Left ventricle myocardium superior (tissue), 1 donor: ENCODE measurements at places on chromosomes 3 and 15.

GRCh38 chr3:45171283-45171682, 25.1 kb upstream of the CDCP1 start:
- no peak for DNase-seq

- no peak for DNase-seq
Measured at GRCh38 chr3:88616413-88616812, 466.7 kb downstream of the C3orf38 start.

- DNase-seq = no peak
Measured at GRCh38 chr3:125112981-125113380, 57.2 kb upstream of the HEG1 start.

GRCh38 chr15:43903864-43904290, 77.1 kb downstream of the WDR76 start:
- DNase-seq = peak; percentile 33

- no peak for DNase-seq
Measured at GRCh38 chr3:12985148-12985547, 88.1 kb downstream of the IQSEC1 start.

GRCh38 chr15:100113351-100114080, 228.3 kb downstream of the ADAMTS17 start:
- DNase-seq = peak; percentile 65

- DNase-seq = no peak
Measured at GRCh38 chr15:64070965-64071851, 22.4 kb downstream of the CIAO2A start.

DNA sequence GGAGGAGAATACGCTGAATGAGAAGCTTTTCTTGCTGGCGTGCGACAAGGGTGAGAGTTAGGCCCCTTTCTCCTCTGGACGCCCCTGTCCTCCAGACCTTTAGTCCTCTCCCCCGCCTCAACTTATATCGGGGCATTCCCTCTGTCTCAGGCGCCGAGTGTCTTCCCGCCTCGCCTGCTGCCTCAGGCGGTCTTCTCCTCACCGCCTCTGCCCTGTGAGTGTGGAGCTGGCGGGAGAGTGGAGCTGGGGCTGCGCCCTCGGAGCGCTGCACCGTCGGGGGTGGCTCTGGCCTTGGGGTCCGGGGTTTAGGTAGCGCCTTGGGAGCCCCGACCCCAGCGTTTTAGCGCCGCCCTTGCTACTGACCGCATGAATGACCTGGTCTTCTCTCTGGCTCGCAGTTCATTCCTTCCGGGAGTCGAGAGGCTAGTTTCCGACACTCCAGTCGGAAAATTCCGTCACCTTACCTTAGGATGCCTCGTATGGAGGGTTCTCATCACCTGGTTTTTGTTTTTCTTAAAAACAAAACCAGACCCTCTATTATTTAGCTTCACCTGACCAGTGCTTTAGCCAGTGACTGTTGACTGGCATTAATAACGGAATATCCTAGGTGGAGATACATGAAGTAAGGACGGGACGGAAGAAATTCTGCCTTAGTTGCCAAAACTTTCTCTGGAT, 985 bp downstream of the TRPC1 start:
- peak; percentile 53 for DNase-seq

DNA sequence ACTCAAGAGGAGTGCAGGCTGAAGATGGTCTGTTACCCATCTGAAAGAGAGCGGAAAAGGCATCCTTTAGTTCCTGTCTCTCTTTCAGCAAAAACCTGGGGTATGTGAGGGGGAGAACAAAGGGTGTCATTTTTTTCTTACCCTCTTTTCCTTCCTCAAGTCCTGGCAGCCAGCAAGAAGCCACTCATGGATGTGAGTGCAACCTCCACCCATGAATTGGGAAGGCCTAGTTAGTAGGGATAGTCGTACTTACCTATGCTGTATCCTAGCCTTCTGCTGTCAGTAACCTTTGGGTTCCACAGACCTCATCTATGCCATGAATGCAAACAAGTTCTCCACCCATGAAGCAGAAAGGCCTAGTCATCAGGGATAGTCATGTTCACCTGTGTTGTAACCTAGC, 472.8 kb downstream of the ZIC1 start:
- DNase-seq = no peak

GRCh38 chr3:134796281-134797056, 1.4 kb downstream of the EPHB1 start:
- DNase-seq = peak; percentile 35

- DNase-seq = no peak
Measured at GRCh38 chr15:100786901-100787566, 92.6 kb upstream of the ALDH1A3 start.

- no peak for DNase-seq
Measured at GRCh38 chr3:141448606-141449220, 38.1 kb upstream of the RASA2 start.

DNA sequence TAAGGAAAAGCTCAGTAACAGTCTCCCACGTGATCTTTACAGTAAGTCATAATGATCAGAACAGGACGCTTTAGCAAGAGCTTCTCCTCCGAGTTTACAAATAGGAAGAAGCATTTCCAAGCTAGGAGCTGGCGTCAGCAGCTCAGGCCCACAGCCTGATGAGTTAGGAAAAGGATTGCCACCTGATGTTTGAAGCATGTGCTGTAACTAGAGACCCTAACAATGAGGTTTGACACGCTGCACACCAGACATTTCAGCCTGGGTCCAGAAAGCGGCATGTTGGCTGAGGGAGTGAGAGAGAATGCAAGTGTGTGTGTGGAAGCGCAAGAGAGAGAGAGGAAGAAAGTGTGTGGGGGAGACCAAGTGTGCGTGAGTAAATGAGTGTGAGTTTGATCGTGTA, 47.3 kb downstream of the TLE3 start:
- DNase-seq = no peak

DNA sequence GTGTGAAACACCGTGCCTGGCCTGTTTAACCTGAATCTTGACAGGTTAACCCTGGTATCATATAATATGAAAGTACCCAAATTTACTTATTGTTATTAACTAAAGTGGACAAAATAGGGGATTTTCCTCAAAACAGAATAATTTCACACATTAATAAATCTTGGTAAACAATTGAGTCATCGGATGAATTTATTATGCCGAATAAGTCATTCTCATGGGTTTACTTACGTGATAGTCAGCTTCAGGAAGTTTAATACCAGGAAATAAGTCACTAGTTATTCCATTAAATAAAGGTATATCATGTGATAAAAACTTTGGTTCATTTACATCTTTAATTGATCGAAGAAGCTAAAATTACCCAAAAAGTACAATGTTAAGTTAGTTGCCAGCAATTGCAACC, 99.7 kb downstream of the DNAH12 start:
- DNase-seq = no peak

DNA sequence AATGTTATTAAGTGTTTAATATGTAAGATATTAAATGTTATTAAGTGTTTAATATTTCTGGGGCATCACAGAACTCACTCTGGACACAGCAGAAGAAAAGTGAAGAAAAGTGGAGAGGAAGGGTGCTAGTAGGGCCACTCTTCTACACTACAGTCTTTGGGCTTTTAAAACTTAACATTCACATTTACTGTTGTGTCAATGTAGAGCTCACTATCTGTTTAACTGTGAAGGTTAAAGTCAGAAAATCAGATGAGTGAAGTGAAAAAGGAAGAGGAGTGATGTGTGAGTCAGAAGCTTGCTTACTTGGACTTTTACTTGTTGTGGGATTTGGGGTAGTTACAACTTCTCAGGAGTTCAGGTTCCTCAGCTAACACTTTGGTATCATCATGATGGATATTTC, 145.3 kb upstream of the DNAJC19 start:
- DNase-seq = no peak
